DMS153 (cell line): ENCODE measurements at places on chromosomes 6 and 20.
A peak's percentile ranks its signal among the peaks of the same experiment; 100 is the strongest.

- DNase-seq, result no peak
Measured at GRCh38 chr6:142867988-142868812, 76.8 kb downstream of the HIVEP2 start.

DNA sequence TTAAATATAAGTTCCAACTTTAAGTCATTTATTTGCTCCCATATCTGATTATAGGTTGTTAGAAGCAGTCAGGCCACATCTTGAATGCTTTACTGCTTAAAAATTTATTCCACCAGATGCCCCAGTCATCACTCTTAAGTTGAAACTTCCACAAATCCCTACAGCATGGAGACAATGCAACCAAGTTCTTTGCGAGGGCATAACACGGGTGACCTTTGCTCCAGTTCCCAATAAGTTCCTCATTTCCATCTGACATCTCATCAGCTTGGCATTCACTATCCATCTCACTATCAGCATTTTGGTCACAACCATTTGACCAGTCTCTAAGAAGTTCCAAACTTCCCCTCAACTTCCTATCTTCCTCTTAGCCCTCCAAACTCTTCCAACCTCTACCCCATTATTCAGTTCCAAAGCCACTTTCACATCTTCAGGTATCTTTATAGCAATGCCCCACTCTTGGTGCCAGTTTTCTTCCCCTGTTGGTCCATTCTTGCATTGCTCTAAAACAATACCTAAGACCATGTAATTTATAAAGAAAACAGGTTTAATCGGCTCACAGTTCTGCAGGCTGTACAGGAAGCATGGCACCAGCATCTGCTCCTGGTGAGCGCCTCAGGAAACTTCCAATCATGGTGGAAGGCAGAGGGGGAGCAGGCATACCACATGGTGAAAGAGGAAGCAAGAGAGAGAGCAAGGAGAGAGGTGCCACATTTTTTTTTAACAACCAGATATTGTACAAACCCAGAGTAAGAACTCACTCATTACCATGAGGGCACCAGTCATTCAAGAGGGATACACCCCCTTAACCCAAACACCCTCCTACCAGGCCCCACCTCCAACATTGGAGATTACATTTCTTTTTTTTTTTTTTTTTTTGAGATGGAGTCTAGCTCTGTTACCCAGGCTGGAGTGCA is 15.9 kb upstream of the ITPR3 start:
- no peak for DNase-seq

- DNase-seq, result no peak
Measured at GRCh38 chr20:61588411-61589385, 336.6 kb downstream of the CDH4 start.

DNA sequence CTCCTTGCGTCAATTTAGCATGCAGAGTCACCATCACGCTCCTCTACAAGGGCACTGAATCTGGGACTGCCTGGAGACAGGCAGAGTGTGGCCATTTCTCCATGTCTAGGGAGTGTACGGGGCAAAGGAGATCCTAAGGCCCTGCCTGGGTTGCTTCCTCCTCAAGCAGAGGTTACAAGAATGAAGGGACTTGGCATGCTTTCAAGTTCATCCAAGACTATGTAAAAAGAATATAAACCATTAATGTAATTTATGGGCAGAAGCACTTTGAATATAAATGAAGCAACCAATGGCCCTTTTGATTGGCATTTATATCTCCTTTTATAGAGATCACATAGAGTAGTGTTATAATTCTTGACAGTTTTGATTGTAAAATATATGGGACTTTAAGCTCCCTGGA is 137.5 kb downstream of the BTBD3 start:
- DNase-seq, result no peak

DNA sequence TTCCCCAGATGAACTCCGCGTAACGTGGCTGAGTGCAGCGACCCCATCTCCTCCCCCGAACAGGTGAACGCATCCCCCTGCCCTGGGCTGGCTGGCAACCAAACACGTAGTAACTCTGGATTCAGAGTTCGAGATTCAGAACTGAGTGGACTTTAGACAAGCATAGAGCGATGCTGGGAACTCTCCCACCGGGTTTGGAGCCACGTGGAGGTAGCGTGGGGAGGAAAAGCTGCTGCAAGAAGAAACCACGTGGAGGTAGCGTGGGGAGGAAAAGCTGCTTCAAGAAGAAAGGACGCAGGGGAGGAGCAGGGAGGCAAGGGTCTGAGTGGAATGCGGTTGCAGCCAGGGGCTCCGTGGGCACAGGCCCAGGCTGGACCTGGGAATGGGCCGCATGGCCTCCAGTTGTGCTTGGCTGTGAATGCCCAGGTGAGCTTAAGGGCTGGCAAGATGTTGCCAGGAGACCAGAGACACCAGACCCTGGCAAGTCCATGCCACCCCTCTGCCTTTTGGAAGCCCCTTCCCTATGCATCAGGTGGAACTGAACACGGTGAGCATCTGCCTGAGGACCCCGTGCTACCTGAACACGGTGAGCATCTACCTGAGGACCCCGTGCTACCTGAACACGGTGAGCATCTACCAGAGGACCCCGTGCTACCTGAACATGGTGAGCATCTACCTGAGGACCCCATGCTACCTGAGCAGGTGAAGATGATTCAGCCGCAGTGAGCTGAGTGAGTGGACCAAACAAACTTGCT is 118.0 kb upstream of the FRMD1 start:
- no peak for DNase-seq

DNA sequence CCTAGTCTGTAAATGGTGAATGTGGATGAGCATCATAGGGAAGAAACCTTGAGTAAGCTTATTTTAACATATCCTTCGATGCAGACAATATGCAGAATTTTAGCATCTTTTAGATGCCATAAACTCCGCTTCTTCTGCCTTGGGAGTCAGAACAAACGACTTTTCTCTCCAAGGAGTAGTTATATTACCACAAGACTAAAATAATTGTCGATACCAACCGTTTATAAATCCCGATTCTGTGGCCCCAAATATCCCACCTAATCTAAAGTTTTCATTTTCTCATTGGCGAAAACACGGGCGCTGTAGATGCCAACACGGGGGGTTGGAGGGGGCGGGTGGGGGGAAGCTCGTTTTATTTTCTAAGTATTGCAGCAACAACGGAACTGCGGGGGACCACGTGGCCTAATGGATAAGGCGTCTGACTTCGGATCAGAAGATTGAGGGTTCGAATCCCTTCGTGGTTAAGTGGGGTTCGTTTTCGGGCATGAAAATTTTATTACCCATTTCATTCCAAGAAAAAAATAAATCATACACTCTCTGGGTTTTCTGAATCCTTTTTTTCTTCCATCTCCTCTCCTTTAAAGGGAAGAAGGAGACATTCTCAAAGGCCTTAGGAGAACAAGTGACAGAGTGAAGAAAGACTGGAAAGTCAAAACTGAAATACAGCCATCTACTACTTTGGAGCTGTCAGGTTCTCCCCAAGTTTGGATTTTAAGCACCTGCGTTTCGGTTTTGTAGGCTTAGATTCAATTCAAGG is 65.5 kb upstream of the BTN3A2 start:
- DNase-seq, result no peak

DNA sequence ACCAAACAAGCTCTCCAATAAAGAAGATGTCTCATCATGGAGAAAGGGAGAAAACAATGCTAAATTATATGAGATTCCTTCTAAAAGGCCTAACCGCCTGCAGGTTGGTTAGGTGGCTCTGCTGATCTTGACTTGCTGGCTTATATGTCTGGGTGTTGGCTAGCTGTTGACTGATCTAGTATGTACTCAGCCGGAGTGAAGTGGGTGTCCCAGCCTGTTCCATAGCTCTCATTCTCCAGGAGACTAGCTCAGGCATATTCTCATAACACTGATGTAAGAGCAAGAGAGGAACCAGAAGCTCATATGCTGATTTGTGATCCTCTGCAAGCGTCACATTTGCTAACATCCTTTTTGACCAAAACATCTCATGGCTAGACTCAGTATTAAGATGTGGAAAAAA is 473.0 kb downstream of the BMP2 start:
- DNase-seq, result no peak

- DNase-seq, result no peak
Measured at GRCh38 chr6:37122861-37123260, 47.1 kb upstream of the PIM1 start.

- peak; percentile 81 for DNase-seq
Measured at GRCh38 chr20:16528078-16528477, 45.2 kb downstream of the KIF16B start.

- DNase-seq, result no peak
Measured at GRCh38 chr6:148776321-148777308, 29.8 kb downstream of the UST start.

GRCh38 chr6:157773248-157773773 is 49.7 kb upstream of the SNX9 start:
- DNase-seq, result no peak

DNA sequence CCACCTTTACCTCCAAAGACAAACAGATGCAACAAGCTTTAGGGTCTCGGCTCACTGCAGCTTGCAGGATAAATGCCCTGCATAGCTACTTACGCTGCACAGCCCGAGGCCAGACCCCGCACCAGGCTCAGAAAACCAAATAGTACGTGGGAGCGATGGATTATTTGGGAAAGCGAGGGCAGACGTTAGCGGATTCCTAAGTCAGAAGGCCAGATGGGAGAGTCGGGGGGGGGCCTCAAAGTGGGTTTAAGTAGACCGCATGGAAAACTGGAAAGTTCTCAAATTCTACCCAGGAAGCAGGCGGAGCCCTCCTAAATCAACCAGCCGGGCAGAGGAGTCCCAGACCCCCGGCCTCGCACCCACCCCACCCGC is 382 bp downstream of the SFT2D1 start:
- DNase-seq, result no peak
